Right ventricle myocardium superior (tissue), 1 donor: ENCODE measurements at places on chromosomes 11 and 22. TPM values are rescaled to one million over a fixed set of nuclear protein-coding genes. Genes with fewer than 3 reads are reported as not detected.

The NECTIN1 gene
- total RNA-seq: 15.0 TPM

The SCGB2A2 gene
- not detected for total RNA-seq

The RAG2 gene
- total RNA-seq: not detected

The NRXN2 gene
- total RNA-seq: 0.86 TPM

The TIMP3 gene
- total RNA-seq: 266 TPM

The CYB5R2 gene
- total RNA-seq: 1.0 TPM

The C11orf87 gene
- total RNA-seq: 0.03 TPM

The JAM3 gene
- total RNA-seq: 23.1 TPM
